ENCODE measurements at places on chromosomes 4 and X.
A peak's percentile ranks its signal among the peaks of the same experiment; 100 is the strongest.

- DNase-seq: no peak
Measured at GRCh38 chrX:154021131-154021611, 1.5 kb upstream of the IRAK1 start.

DNA sequence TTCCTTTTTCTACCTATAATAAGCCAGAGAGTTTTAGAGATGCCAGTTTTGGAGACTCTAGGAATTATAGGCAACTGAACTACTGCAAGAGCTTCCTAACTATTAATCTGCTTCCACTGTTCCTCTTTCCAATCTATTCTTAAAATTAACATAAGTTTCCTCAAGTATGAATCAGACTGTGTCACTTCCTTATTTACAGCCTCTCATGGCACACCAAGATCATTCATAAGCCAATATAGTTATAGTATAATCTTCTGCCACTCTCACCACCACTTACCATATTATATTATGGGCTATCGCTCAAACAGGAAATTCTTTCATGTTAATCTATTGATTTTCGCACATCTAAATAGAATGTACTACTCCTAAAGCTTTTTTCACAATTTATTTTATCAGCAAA is 383.5 kb downstream of the STPG2 start:
- no peak for DNase-seq

- no peak for DNase-seq
Measured at GRCh38 chr4:29121586-29121985, 1598.6 kb upstream of the PCDH7 start.

DNA sequence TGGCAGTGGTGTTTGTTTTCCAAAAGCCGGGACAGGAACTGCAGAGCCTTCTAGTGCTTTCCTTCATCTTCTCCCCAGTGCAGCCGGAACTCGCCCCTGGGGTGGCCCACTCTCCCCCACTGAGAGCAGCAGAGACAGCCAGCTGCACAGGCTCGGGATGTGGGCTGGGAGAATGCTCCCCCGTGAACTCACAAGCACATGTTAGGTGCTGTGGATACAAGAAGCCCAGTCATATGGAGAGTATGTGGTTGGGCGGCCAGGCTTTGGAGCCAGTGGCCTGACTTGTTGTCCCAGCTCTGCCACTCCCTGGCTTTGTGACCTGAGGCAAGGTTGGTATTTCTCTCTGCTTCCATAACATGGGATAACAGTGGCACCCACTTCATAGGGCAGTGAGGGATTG is 9.4 kb upstream of the KIAA0232 start:
- peak; percentile 84 for DNase-seq

GRCh38 chr4:156608651-156609050 is 362.9 kb downstream of the PDGFC start:
- DNase-seq: no peak

- no peak for DNase-seq
Measured at GRCh38 chrX:16320765-16321355, 153.6 kb downstream of the MAGEB17 start.

DNA sequence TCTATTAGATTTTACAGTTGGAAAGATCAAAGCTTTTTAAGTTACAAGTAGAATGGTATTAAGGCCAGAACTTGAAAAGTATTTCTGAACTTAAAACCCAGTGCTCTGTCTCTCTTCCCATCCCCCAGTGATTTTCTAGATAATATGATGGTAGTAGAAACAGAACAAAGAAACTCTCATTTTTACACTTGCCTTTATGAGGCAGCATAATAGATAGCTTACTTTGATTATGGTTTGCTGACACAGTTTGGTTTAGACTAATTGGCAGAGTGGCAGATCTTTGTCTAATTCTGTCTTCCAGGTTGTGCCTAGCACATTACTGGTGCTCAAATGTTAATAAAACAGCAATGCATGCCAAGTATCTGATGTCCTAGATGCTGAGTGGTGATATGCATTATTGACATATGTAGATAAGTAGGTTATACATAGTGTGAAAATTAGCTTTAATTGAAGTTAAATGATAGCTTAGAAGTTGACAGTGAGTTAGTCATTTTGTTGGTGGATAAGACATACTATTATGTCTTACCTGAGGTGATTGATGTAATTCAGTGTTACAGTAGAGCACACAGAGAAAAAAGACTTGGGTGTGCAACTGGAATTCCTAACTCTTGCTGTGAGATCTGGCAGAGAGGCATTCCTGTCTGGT is 4.3 kb upstream of the RAPGEF2 start:
- DNase-seq: no peak

GRCh38 chrX:42992199-42992943 is 214.4 kb upstream of the PPP1R2C start:
- no peak for DNase-seq

GRCh38 chr4:103405415-103405814 is 207.3 kb upstream of the CENPE start:
- DNase-seq: no peak

- DNase-seq: no peak
Measured at GRCh38 chrX:114903618-114904017, 113.8 kb downstream of the IL13RA2 start.

Measured in breast epithelium (tissue), 4 donors.